ENCODE measurements at places on chromosomes 2 and 18.
A peak's percentile ranks its signal among the peaks of the same experiment; 100 is the strongest.

DNA sequence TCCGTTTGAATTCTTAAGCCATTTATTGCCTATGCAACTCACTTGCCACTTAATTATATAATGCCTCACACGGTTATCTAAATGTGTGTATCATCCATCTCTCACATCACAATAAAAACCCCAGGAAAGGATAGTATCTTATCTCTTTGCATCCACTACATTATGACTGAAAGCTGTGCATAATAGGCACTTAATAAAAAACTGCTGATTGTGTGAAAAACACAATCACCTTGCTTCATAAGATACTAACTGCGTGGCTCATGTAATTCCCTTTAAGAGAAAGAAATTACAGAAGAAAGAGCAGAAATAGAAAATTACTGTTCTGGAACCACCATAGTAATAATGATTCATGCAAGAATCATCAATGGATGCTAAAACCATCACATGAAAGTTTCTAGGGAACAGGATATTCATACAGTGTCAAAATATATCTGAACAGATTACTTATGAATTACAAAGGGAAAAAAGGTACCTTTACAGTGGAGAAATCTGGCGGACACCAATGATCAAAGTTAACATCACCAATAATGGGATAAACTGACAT is 29.3 kb downstream of the CUL3 start:
- DNase-seq: no peak

DNA sequence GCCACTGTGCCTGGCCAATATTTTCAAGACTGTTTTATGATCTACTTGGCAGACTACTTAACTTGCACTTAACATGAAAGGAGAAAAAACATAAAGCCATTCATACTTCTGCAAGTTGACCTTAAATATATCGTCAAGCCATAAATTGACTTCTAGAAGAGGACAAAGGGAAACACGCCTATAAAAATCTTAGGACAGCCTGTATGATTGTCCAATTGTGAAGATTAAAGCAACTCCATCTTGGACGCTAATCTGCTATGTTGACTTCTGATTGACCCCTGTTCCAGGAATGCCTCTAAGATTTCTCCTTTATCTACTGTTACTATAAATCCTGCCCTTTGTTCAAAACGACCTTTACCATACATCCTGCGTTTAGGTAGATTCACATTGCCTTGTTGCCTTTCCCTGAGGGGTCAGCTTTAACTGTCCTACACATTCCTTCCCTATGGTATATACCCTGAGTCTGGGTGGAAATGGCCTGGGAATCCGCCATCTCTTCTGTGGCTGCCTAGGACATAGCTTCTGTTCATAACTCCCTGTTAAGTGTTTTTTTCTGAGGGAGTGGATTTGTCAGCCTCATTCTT is 40.2 kb upstream of the SLC35F5 start:
- no peak for DNase-seq

GRCh38 chr2:11530864-11531465 is 2.9 kb upstream of the GREB1 start:
- no peak for DNase-seq

DNA sequence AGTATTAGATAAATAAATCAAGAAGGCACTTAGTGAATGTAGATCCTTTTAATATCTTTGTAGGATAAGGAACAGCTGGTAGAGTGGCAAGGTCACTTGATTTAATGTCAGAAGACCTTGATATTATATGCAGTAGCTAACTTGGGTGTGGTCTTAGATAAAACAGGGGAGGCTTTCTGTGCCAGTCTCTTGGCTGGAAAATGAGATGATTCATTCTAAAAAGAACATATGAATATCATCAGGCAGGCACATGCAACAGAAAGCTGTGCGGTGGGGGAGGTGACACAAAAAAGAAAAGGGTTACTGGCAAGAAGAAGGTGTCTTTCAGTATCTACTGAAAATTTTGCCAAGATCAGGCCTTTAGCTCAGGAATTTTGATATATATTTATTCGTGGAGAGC is 931.7 kb upstream of the CELF4 start:
- DNase-seq: no peak

DNA sequence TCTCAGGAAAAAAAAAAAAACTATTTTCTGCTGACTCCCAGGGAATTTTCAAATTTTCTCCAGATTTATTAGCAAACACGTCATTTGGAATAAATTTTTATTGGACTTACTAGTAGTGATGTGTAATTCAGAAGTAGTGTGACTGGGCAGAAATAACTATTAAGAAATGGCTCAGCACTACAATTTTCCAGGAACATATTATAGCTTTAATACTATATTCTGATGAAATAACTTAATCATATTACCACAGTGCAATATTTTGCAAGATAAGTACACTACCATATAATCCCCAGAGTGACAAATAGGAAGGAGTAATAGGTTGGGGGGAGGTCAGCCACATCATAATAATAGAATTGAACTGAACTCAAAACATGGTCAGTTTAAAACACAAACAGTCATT is 19.7 kb upstream of the TNFAIP6 start:
- DNase-seq: no peak

DNA sequence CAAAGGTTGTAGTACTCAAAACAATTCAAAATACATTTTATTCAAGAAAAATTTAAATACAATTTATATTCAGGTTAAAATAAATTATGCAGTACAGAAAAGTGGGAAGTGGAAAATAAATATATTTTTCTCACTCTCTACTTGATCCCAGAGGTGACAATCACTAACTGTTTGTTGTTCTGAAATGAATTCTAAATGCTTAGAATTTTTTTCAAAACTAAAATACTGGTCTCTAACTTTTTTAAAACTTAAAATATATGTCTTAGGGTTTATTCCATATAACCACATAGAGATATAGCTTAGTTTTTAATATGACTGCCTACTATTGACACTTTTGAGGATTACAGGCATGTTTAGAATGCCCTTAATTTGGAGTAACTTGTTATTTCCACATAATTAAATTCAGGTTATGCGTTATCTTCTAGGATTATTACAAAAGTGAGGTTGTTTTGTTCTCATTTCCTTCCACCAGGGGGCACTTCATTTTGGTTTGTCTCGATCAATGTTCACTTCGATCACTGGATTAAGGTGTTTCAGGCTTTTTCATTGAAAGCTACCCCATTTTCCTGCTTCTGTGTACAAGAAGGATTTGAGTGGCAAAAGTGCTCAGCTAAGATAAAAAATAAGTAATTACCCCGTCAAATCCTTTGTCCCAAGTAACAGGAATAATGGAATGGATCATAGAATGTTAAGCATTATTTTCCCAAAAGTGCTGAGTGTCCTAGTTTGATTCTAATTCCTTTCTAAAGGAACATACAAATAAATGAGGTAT is 27.1 kb upstream of the TFPI start:
- no peak for DNase-seq

- no peak for DNase-seq
These were observed 29.0 kb downstream of the PSME4 start for GRCh38 chr2:53941749-53942148.

- no peak for DNase-seq
These were observed 8.7 kb downstream of the TMEM169 start for GRCh38 chr2:216090369-216090786.

- no peak for DNase-seq
These were observed 45.1 kb downstream of the CDH19 start for GRCh38 chr18:66558773-66559172.

DNA sequence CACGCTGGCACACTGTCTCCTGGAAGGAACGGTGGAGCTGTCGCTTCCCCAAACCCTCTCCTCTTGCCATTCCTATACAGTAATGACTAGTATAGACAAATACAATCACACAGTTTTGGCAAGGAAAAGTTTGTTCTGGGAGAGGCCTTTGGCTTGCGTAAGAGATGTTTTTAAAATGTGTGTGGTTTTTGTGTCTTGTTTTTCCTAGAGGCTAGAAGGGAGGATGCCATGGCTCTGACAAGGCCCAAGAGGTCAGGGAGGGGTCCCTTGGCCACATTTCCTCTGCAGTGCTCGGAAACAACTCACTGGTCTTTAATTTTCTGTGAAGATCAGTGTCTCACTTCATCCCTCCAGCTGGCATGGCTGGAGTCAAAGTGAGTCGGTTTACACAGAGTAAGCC is 195.9 kb downstream of the SH3RF3 start:
- DNase-seq: no peak

- DNase-seq: no peak
These were observed 451.1 kb upstream of the NETO1 start for GRCh38 chr18:73318739-73319479.

GRCh38 chr2:174771631-174772471 is 7.6 kb upstream of the CHRNA1 start:
- DNase-seq: peak; percentile 32

- DNase-seq: no peak
These were observed 33.6 kb upstream of the RND3 start for GRCh38 chr2:150520887-150521664.

DNA sequence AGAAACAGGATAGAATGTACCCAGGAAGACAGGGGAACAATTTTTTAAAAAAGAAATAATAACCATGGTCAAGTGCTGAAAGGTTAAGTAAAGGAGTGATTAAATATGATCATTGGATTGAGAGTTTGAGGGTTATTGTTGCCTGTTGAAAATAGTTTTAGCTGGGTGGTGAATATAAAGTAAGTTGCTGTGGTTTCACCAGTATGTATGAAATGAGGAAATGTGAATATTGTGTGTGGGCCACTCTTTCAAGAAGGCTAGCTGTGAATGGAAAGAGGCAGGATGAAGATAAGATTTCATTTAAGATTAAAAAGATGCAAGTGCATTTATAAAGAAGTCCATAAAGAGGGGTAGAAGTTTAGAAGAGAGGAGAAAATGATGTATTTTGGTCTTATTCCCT is 53.8 kb downstream of the GULP1 start:
- DNase-seq: no peak

GRCh38 chr18:48079885-48080284 is 149.4 kb upstream of the SMAD2 start:
- DNase-seq: no peak

DNA sequence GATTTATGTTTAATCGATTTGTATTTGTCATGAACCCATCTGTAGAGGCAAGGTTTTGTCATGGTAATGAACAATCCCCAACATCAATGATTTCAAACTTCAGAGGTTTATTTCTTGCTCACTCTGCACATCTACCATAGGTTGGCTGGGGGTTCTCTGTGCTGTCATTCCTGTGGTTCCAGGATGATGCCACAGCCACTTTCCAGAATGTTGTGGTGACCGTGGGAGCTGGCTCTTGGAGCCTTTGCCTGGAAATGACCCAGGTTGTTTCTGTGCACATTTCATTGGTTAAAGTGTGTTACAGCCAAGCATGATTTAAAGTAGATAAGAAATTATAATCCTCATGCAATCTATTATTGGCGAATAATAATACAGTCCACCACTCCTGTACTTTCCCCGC is 28.2 kb upstream of the EPAS1 start:
- DNase-seq: no peak

- no peak for DNase-seq
These were observed 69.9 kb upstream of the DTNB start for GRCh38 chr2:25743132-25743830.

- no peak for DNase-seq
These were observed 697.4 kb downstream of the CBLN2 start for GRCh38 chr18:71846716-71847115.

DNA sequence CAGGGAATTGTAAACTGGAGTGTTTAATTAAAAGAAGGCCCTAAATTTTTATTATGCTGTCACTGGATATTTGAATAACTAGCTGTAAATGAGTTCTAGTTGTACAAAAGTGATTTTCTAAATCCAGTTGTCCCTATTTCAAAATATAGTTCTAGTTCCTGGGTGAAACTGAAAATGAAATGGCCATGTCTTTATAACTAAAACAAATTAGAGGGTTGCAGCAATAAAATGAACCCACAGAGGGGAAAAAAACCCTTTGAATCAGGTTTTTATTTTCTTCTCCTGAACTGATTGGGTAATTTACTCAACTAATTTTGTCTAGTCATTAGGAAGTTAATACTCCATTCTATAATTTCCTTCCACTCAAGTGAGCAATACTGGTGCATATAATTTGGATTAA is 55.6 kb upstream of the MAP4K3 start:
- DNase-seq: no peak

GRCh38 chr2:8590938-8591337 is 90.9 kb upstream of the ID2 start:
- DNase-seq: no peak

DNA sequence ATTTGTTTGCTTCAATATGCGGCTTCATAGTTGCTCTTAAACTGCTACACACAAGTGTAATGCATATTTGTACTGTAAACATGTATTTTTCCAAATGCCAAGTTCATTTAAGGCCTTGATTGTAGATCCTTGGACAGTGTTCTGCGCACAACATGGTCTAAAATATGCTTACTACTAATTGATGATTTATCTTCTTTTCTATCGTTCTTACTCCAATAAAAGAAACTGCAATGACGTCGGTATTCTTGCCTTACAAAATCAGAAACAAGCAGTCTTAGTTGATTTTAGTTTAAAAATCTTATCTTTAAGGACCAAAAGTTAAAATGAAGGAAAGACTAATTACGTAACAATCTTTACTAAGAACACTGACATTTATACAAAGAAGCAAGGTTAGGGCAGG is 224.3 kb upstream of the SMAD7 start:
- no peak for DNase-seq

DNA sequence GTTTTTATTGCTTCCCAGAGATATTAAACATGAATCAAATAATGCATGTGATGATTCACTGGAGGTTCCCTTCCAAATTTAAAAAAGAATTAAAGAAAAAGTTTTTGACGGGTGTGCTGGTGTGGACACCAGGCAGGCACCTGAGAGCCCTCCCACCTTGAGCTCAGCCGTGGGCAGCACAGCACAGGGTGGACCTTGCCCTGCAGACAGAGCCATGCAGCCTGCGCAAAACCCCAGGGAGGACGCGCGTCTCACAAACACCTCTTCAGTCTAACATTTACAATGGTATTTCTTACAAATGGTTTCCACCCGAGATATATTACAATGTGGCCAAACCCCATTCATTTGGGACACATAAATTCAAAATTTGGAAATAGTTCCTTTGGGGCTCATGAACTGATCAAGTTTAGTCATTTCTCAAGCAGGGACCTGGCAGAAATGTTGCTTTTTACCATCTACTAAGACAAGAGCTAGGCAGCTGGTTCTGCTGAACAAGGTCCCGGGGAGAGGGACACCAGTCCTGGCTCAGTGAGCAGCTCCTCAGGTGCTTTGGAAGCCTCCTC is 45.4 kb downstream of the ODC1 start:
- no peak for DNase-seq

DNA sequence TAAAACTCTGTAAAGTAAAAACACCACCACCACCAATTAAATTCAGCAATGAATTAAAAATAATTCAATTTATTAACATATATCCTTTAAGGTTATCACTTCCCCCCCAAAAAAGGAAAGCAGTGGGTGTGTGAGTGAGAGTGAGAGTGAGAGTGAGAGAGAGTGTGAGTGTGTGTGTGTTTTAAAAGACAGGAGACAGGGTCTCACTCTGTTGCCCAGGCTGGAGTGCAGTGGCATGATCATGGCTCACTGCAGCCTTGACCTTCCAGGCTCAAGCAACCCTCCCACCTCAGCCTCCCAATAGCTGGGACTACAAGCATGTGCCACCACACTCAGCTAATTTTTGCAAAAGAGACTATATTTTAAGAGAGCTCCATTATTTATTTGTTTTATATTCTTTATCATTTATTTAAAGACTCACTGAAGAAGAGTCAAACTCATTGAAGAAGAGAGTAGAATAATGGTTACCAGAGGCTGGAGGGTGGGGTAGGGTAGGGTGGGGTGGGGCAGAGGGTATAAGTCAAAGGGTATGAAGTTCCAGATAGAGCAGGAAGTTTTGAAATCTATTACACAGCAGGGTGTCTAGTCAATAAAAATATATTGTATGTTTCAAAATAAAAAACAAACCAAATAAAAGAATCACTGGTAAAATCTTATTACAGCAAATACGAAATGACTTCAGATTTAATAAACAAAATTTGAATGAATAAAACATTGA is 121.6 kb downstream of the C2orf74 start:
- no peak for DNase-seq

Data from stimulated activated naive CD4-positive, alpha-beta T cell treated with Interleukin-2 at 50 U/mL for 16 hours (primary cell).